Cardiac muscle cell (in vitro differentiated cells and primary cell): ENCODE measurements at places on chromosomes 1 and 21.

GRCh38 chr1:7922301-7922700 lies 18.3 kb downstream of the TNFRSF9 start:
- H3K27ac ChIP-seq = no peak overlapping the region
- H3K4me1 ChIP-seq = no peaks in the 10 kb centered on the region
- no peaks in the 10 kb centered on the region for H3K36me3 ChIP-seq
- H3K27me3 ChIP-seq = no peaks in the 10 kb centered on the region
- no peak overlapping the region for H3K4me3 ChIP-seq

DNA sequence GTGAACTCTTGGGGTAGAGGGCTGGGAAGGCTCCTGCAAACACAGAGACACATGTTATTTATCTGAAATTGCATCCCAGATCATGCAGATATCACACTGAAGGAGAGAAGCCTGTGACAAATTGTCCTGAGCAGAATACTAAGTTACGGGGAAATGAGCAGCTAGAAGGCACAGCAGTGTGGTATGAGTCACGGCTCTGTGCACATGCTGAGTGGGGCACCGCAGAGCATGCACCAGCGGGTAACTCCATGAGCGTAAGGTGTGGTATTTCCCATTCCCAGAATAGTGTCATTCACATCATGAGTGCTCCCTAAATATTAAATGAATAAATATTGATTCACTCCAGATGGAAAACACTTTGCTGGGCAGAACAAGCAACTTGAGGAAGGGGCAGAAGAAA lies 21.3 kb upstream of the FCRL2 start:
- no peak overlapping the region for H3K27ac ChIP-seq
- no peaks in the 10 kb centered on the region for H3K27me3 ChIP-seq
- DNase-seq = no peak
- no peak overlapping the region for H3K4me3 ChIP-seq
- no peaks in the 10 kb centered on the region for H3K36me3 ChIP-seq

- H3K4me1 ChIP-seq = peaks cover 40% of the 10 kb centered on the region
- no peaks in the 10 kb centered on the region for H3K36me3 ChIP-seq
- no peak overlapping the region for H3K4me3 ChIP-seq
- H3K27ac ChIP-seq = no peak overlapping the region
Observed at GRCh38 chr1:164733070-164733469, 174.1 kb downstream of the PBX1 start.

GRCh38 chr1:5297886-5298239 lies 643.5 kb downstream of the AJAP1 start:
- no peaks in the 10 kb centered on the region for H3K36me3 ChIP-seq
- no peaks in the 10 kb centered on the region for H3K4me1 ChIP-seq
- DNase-seq = no peak
- H3K4me3 ChIP-seq = no peak overlapping the region

DNA sequence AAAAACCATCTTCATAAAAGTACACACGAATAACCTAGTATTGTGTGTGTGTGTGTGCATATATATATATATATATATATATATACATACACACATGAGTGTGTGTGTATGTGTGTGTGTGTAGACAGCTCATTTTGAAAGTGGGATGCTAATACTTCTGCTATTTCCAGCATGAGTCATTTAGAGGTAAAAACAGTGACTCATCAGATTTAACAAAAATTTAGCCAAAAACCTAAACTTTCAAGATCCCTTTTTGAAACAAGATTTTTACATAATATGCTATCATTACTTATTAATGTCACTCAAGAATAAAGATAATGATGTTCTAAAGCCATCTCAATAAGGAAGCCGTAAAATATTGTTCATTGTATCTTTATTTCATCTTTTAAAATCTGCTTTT lies 35.6 kb upstream of the ADGRL4 start:
- H3K4me1 ChIP-seq = no peaks in the 10 kb centered on the region
- H3K27ac ChIP-seq = no peak overlapping the region
- no peak for DNase-seq
- H3K27me3 ChIP-seq = no peaks in the 10 kb centered on the region
- H3K36me3 ChIP-seq = no peaks in the 10 kb centered on the region
